ENCODE measurements at places on chromosomes 7 and 10. TPM values are rescaled to one million over a fixed set of nuclear protein-coding genes. Genes with fewer than 3 reads are reported as not detected.

GRCh38 chr10:28915989-28916588, 238.8 kb downstream of the BAMBI start:
- no peak for DNase-seq

DNA sequence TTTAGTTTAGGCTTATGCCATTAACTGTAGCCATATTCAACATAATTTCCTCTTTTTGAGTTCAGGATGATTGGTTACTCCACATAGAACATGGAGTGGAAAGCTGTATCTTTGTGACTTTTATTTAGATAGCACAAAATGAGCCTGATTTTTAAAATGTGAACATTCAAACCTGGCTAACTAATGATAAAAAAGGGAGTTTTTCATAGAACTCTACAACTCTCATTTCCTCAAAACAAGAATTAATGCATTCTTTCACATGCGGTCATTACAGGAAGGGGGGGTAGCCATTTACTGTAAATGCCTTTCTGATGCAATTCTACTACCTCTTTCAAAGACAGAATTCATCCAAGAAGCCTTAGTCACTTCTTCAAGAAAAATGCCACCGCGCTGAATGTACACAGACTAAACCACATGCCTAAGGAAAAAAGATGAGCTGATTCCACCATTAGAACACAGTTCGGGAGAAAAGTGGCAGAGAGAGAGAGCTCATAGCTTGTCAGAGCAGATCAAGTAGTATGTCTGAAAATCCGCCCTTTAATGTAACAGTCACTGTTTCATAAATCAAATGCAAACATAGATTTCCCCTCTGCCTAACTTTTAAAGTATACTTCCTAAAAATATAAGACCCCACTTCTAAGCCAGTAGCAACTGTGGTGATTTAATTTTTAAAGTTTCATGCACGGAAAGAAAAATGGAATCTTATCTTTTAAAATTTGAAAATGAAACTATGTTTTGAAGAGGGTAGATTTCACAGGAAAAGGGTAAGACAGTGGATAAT, 226.4 kb upstream of the KLF14 start:
- no peak for DNase-seq

- peak; percentile 78 for DNase-seq
These were observed 700 bp downstream of the SMC3 start for GRCh38 chr10:110568055-110568735.

- no peak for DNase-seq
These were observed 727.8 kb downstream of the GRID1 start for GRCh38 chr10:85638797-85639196.

GRCh38 chr7:137950263-137950621, 51.6 kb downstream of the CREB3L2 start:
- DNase-seq, result no peak

GRCh38 chr7:115476671-115477181, 553.8 kb downstream of the TFEC start:
- no peak for DNase-seq

- DNase-seq, result no peak
These were observed 2.5 kb downstream of the VSTM4 start for GRCh38 chr10:49112851-49113250.

DNA sequence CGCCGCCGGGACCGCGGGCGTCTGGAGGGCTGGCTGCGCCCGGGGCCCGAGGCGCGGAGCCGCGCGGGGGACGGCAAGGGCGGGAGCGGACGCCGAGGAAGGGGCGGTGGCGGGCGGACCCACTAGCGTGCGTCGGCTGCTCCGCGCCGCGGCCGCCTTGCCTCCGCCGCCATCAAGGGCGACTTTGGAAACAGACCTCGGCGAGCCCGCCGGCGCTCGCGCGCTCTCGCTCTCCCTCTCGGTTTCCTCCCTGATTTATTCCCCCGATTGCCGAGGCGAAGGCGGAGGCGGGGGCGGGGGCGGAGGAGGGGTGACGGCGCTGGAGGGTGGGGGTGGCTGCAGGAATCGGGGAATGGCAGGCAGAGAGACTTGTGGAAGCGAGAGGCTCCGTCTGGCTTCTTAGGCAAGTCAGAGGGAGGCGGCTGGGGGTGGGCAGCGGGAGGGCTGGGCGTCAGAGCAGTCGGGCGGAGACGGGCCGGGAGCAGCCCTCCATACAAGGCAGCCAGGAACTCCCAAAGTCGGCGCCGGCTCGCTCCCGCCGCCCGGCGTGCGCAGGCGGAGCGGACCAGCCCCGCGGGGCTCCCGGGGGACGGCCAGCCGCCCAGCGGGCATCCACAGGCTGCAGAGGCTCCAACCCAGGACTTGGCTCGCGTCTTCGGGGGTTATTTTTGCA, at the start of gene CACNA2D1:
Gene CACNA2D1 (minus strand): TSS at position 231 of the 673 bp plus-strand sequence.
- DNase-seq, result peak; percentile 89

GRCh38 chr7:44976746-44977196, 2.0 kb downstream of the MYO1G start:
- no peak for DNase-seq

- DNase-seq, result no peak
These were observed 651.6 kb upstream of the IGFBP3 start for GRCh38 chr7:46572691-46573090.

GRCh38 chr7:36151921-36152755, 916 bp upstream of the EEPD1 start:
- no peak for DNase-seq

GRCh38 chr7:112869111-112869774, 79.0 kb upstream of the TMEM168 start:
- no peak for DNase-seq

The TCERG1L gene
- not detected for total RNA-seq

The OR2A42 gene
- total RNA-seq, result not detected

The CFAP43 gene
- 0.08 TPM for total RNA-seq

The VSTM2A gene
- total RNA-seq, result not detected

Measured in cardiac septum (tissue), 1 donor.